GM12892 (cell line): ENCODE measurements at places on chromosomes 4 and X.

- DNase-seq: no peak
These were observed 133.4 kb upstream of the TTC29 start for GRCh38 chr4:147078875-147079658.

- no peak for DNase-seq
These were observed 18.4 kb upstream of the PPP2R3B start for GRCh38 chrX:405149-405548.

DNA sequence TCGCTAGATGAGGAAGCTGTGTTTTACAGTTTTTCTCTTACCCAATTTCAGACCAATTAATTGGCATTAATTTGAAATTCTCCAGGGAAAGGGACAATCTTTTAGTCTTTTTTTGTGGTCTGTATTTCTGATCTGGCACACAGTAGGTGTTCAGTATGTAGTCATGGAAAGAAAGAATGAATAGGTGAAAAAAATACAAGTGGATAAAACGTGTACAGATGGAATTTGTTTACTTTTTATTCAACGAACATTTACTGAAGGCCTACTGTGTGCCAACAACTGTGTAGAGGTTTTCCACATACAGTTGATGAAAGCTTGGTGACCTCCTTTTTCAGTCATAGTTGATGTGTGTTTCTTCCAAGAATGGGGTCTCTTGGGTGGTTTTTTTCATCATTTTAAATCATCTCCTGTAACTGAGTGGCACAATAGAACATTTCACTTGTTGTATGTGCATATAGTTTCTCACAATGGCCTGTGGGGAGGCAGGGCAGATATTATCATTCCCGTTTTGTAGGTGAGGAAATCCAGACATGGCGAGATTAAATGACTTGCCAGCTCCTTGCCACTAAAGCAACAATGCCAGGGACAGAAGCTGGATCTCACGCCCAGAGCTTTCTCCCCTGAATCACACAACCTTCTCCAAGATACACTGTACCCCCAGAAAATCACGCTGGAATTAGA, 102.4 kb downstream of the CEP135 start:
- no peak for DNase-seq

- DNase-seq: no peak
These were observed 76.2 kb upstream of the TEX13D start for GRCh38 chrX:124256216-124256615.

DNA sequence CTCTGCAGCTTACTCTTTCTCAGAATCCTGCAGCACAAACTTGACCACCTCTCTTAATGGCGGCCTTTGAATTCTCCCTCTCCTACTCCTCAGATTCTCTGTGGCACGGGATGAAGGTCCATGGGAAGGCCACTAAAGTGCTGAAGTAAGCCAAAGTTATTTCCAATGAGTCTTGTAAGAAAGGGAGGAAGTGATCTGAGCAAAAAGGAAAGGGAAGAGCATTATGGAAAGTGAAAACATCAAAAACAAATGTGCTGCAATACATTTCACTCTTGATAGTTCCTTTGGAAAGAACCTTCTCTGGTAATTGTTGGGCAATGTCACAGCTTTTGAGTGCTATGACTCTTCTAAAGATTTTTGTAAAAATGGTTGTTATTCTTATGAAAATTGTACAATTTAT, 54.3 kb upstream of the CAMK2D start:
- no peak for DNase-seq
